T1000 (cell line): ENCODE measurements at places on chromosomes 1 and 21.

DNA sequence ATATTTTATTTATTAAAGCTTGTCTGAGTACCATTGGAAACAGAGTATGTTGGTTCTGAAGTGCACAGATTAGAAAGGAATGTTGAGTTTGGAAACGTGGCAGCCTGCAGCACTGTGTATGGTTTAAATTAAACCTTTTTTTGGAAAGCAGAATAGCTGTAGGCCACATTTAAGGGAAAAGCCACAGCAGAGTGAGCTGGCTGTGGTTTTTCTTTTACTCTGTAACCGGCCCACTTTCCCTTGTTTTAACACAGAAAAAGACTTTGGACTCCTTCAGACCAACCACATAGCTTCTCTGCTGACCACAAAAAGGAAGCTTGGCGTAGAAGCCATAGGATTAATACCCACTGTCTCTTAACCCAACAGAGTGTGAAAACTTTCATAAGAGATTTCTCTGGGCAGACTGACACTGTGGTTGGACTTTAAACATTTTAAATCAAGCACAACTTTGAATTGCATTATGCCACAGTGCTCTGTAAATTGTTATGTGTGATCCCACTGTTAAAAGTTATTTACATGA, 75.2 kb downstream of the NFIA start:
- DNase-seq: no peak

- DNase-seq: no peak
These were observed 49.4 kb downstream of the CAPN9 start for GRCh38 chr1:230796626-230797025.

DNA sequence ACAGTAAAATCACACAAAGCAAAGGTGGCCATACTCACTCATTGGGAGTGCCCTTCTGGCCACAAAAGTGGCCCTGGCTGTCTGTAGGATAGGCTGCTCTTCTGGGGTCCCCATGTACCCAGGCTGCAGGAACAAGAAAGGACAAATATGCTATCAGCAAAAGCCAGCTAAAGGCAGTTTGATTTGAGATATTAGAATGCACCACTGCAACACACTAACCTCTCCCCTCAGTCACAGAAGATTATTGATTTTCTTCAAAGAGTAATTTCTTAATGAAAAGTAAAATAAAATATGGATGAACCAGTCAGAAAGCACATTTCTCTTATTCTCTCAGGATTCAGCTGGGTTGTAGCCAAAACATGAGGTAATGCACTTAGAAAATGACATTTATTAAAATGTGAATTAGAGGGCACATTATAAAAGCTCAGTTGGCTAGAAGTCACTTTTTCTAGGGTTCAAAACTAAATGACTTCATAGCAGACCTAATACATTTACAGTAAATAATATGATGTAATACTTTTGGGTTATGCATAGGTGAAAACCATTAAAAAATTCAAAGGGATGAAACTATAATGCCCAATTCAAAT, 140.8 kb downstream of the LHX8 start:
- DNase-seq: no peak

GRCh38 chr1:61956016-61956645, 213.9 kb downstream of the PATJ start:
- no peak for DNase-seq

GRCh38 chr1:112618114-112618720, 724 bp downstream of the ST7L start:
- no peak for DNase-seq

- peak; percentile 58 for DNase-seq
These were observed 187.0 kb downstream of the TPR start for GRCh38 chr1:186188004-186188539.

DNA sequence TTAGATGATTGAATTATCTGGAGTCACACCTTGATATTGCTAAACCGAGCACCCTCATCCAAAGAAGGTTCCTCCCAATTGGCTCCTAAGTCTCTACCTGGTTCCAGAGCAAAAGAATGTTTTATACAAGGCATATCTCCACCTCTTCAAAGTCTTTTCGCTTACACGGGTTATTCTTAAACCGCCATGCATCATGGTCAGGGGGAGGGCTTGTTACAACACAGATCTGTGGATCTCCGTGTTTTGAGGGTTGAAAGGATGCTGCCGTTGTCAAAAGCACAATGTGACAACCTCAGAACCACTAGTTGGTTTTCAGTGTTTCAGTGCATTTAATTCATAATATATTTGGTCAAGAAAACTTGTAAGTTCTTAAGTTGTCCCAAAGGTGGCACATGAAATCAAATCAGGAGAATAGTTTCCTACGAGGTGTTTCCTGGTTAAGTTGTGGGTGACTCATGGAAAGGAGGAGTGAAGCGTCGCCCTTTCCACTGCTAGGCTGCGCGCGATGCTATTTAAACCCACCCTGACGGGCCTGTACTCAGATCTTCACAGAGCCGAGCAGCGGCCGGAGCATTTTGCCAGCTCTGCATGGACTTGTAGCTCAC, 1531.6 kb upstream of the TPTE start:
- DNase-seq: no peak

- DNase-seq: no peak
These were observed 11.5 kb downstream of the H3-3A start for GRCh38 chr1:226074046-226074445.

DNA sequence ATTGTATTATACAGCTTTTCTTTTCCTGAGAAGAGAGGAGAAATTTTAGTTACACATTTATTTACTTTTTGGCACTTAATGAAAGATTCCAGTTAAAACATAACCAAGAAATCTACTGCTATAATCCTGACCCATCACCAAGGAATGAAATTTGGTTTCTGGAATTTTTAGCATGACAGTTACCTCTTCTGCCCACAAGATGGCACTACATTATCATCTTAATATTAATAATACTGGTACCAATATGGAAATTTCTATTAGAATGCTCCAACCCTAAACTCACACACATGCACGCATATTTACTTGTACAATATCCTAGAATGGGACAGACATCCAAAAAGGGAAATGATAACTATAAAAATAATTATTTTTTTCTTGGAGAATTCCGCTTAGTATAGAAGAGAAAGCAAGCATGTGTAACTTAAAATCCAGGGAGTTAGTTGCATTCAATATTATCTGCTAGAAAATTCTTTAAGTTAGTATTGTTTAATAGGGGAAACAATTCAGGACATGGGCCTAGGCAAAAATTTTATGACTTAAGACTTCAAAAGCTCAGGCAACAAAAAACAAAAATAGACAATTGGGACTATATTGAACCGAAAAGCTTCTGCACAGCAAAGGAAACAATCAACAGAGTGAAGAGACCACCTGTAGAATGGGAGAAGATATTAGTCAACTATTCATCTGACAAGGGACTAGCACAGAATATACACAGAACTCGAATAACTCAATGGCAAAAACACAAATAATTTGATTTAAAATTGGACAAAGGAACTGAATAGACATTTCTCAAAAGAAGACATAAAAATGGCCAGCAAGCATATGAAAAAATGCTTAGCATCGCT, 37.4 kb downstream of the MAP3K21 start:
- DNase-seq: no peak

GRCh38 chr1:4174291-4175200, 274.5 kb upstream of the C1orf174 start:
- DNase-seq: no peak

- no peak for DNase-seq
These were observed 40.0 kb downstream of the SPTA1 start for GRCh38 chr1:158646465-158646864.

DNA sequence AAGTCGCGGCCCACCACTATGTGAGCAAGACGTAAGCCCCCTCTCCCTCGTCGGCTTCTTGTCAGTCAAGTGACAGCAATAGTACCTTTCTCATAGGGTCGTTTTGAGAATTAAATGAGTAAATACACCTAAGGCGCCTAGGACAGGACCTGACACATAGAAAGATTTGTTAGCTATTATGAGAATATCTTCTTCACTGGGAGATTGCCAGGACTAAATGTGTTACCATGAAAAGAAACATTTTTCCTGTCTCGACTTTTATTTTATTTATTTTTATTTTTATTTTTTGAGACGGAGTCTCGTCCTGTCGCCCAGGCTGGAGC, 798 bp downstream of the PMF1 start:
- DNase-seq: no peak

GRCh38 chr1:117564227-117565075, 41.4 kb upstream of the TENT5C start:
- DNase-seq: no peak

GRCh38 chr1:40151457-40152079, 9.6 kb upstream of the RLF start:
- DNase-seq: no peak

DNA sequence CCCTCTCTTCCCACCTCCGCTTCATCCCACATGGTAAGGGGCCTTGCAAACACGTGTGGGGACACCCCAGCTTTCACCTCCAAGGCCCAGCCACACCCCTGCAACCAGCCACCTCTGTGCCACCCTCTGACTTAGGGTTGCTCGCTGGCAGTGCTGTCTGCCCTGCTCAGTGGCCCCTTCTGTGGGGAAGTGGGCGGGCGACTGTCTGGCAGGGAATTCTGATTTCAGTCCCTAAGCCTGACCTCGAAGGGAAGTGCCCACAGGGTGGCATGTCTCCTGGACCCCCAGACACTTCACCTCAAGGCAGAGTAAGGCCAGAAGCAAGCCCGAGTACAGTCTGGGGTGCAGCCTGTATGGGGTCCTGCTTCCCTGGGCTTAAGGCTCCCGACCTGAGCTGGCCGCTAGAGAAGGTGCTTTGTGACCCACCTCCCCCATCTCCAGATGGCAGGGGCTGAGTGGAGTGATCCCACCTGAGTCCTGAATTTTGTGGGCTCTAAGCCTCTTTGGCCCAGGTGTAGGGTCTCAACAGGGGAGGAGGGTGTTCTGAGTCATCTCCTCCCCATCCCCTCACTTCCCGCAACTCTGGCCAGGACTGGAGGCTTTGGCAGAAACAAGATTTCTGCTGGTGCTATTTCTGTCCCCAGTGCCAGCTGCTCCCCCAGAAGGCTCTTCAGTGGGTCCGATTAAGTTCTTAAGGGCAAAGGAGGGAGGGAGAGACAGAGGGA, 7.0 kb downstream of the RD3 start:
- DNase-seq: no peak

- DNase-seq: no peak
These were observed 37.2 kb upstream of the AIM2 start for GRCh38 chr1:159113596-159114433.

DNA sequence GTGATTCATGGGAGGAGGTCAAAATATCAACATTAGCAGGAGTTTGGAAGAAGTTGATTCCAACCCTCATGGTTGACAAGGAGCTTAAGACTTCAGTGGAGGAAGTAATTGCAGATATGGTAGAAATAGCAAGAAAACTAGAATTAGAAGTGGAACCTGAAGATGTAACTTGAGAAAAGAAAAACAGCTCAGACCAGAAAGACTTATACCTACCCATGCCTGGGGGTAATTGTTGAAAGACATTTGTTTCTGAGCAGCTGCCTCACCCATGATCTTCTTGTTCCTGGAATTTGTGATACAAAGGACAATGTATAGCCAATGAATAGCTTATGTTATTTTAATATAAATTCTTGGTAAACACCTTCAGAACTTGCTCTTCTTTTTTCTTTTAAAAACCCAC, 128.6 kb downstream of the LRIG2 start:
- DNase-seq: no peak

GRCh38 chr1:8216005-8216404, 101.9 kb upstream of the SLC45A1 start:
- no peak for DNase-seq

DNA sequence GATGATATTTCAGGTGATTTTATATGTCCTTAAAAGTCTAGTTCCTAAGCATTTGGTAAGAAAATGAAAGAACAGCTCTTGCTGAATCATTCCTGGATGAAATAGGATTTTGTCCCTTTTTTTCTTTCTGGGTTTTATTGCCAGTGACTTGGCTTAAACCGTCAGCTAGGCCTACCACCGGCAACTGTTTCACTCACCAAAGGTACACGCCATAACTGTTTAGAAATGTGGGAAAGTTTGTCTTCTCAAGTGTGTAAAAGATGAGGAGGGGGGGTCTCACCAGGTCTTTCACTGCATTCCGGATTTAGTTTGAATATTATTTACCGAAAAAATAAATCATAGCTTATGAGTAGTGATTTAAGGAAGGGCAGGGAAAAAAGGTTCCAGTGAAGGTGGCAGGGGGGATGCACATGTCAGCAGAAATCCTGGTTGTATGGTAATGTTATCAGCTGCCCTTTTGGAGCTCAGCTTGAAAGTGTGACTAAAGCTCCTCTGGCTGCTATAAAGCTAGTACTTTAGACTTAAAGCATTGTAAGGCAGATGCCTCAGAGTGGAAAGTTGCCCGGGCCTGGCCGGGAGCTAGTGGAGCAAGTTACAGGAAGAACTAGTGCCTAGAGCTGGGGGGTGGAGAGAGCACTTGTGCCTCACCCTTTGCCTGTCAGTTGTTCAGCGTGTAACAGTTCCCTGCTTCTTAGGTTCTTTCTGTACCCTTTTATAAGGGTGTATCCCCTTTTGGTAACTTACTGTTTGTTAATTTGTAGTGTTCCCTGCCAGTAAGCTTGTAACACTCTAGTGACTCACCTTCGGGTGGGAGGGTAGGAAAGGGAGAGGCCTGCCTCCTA, 3.1 kb downstream of the ATP1A1 start:
- peak; percentile 35 for DNase-seq

DNA sequence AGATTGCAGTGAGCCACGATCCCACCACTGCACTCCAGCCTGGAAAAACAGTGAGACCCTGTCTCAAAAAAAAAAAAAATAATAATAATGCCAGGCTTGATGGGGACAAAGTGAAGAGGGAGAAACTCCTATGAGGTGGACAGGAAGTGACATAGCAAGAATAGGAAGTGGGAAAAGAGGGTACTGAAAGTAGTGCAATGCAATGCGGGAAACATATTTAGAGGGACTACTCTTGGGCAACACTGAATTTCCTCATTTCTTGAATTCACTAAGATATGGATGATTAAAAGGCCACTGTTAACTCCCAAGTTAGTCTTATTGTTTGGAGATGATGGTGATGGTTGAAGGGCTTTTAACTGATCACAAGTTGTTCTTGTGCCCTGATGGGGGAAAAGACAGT, 21.6 kb upstream of the KCNA2 start:
- no peak for DNase-seq

DNA sequence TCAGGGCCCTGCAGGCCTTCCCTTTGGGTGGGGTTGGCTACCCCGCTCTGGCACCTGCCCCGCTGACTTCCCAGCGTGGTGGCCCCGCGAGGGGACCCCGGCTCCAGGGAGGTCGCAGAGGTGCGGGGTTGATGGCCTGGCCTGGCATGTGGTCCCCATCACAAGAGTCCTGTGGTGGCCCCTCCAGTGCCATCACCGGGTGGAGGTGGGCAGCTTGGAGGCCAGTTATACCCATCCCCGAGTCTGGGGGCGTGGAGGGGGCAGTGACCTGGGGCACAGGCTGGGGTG, 26.8 kb downstream of the PRMT2 start:
- no peak for DNase-seq

DNA sequence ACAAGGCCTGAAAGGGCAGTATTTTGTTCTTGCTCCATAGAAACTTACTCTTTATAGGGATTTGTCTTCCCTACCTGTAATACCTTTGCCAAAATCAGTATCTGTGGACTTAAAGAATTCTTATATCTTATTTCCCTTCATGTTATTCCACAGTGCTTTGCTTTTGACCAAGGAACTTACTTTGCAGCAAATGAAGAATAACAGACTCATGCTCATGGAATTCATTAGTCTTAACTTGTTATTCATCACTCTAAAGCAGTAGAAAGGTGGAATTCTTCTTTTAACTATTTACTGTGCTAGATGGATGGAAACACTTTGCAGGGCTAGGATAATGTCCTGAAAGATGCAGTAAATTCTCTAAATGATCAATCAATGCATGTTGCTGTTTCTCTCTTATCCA, 45.9 kb downstream of the DUSP10 start:
- DNase-seq: no peak
